NCI-H1105 treated with DMSO at 0.1 percent for 48 hours (cell line): ENCODE measurements at places on chromosomes 3 and 15.

DNA sequence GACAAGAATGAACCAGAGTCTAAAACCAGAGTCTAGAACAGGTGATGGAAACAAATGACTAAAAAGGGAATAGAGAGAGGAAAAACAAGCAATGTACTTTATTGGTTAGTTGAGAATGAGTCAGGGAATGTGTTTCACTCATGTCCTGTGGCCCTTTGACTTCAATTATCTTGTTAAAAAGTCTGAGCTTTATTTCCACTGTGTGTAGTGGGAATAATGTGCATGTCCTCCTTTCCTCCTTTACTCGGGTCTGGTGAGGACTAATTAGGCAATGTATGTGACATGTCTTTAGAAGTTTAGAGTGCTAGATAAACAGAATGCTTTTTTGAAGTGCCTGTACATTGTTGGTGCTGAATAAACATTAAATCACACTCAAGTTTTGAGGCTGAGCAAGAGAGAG is 21.3 kb downstream of the LSAMP start:
- DNase-seq = peak; percentile 68

DNA sequence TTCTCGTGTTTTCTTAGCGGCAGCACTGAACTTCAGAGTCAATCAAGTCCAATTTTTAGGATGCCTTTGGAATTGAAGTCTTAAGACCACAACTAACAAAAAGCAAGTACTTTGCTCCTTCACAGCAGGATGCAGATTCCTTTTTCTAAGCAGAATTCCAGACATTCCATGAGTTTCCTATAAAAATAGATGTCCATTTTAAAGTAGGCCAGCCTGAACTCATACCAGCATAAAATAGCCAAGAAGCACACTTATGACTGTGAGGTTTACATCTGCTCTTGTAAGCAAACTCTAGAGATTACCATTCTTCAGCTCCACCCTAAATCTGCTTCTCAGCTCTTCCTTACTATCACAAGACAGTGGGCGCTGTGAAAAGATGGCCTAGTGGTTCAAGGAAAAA is 85.8 kb downstream of the THBS1 start:
- DNase-seq = no peak

DNA sequence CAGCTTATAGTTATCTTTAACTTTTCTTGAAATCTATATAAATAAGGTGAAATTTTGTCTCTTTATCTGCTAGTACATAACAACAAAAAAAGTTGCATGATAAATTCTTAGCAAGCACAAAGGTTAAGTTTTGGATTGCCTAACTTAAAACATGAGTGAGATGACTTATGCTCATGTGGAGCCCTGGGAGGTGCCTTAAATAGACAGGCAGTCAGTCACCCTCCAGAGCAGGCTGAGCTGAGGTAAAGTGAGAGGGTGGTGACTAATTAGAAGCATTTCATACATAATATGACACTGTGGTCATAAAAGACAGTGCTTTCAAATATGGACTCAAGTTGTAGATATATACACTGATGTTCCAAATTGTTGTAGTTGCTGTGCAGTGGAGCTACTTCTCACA is 14.6 kb upstream of the MME start:
- no peak for DNase-seq

DNA sequence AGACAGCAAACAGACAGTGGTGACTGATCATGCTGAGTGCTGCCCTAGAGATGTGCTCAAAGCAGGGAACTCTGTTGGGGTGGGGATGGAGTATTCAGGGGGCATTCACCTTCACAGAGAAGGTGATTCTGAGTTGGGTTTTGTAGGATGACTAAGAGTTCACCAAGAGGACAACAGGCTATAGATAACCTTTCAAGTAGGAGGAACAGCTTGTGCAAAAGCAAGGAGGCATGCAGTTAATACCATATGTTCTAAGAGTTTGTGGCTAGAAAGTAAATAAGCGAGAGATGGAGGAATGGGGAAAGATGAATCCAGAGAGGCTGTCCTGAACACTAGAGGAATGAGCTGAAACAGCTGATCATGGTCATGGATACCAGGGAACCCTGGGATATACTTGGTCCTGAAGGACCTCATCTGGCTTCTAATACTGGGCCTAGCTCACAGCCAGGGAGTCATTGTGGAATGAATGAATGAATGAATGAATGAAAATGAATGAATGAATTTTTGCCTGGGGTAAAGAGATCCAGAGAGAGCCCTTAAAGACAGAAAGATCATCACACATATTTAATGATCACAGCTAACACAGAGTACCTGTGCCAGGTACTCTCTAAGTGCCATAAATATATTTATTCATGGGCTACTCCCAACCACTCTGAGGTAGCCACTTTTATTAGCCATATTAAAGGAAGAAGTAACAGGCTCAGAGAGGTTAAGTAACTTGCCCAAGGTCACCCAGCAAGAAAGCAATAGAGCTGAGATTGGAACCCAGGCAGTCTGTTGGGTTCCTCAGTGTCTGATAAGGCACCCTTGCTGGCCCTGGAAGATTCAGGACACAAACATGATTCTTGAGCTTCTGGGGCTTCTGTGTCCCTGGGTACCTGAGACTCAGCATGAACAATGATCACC is 22.0 kb downstream of the SMAD6 start:
- DNase-seq = no peak

GRCh38 chr3:64290161-64290560 is 64.9 kb upstream of the PRICKLE2 start:
- no peak for DNase-seq

DNA sequence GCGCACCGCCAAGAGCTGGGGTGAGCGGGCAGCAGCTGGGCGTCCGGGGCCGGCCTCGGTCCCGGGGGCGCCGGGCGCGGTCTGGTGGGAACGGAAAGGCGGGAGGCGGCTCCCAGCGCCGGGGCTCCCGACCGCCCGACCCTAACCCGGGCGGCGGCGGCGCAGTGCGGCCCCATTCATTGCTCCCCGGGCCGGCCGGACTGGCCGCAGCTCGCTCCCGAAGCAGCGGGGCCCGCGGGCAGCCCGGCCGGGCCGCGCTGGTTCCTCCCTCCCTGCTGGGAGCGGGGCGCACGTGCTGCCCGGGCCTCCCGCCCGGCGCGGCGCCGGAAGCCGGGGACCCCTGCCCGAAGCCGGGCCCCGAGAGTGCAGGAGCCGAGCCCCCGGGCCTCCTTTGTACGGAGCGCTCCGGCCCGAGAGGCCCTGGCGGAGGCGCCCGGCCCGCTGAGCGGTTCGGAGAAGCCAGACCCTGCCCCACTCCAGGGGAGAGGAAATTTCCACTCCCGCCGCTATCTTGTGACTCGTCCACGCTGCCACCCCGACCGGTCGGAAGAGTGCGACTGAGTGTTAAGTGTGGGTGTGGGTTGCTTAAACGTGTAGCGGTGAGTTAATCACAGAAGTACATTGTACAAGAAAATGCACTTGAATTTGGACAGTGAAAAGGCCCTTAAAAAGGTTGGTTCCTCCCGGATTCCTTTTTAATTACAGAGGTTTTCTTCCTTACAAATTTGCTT is 613 bp downstream of the ATP1B3 start:
- peak; percentile 41 for DNase-seq

DNA sequence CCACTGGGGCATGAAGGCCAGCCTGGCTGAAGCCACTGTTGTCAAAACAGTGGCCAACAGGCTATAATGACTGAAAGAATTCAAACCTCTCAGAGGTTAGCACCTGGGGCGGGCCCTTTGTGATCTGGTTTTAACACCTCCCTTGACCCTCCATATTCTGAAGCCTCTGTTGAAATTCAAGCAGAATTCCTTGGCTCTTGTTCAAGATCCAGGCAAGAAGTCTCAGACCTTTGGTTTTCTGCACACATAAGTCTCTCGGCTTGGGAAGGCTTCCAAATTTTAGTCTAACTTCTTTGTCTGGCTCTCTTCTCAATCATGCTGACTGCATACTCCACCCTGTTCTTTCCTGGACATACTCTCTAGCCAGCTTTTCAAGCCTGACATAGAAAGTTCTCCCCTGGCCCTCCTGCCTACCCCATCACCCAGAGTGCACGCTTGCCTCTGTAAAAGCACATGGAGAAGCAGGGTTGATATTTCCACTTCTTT is 144.5 kb downstream of the PDZRN3 start:
- DNase-seq = no peak

- DNase-seq = no peak
These were observed 230.8 kb downstream of the CLSTN2 start for GRCh38 chr3:140165781-140166180.

GRCh38 chr3:16929311-16929710 is 44.6 kb downstream of the PLCL2 start:
- no peak for DNase-seq

DNA sequence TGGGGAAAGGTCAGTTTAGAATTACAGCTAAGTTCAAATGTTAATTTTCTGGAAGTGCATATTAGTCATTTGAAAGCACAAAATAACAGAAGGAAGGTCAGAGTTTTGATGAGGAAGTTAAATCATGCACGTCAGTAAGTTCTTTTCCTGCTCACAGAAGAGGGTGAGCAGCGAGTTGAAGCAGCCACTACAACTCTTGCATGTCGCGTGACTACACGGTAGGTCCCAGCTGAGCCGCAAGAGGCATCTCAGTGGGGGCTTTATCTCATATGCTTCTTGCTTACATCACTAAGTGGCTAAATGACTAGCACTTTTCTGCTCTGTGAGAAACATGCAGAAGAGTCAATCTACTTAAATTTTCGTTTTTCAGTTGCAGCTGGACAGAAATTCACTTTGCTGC is 21.3 kb upstream of the SEC62 start:
- DNase-seq = no peak

DNA sequence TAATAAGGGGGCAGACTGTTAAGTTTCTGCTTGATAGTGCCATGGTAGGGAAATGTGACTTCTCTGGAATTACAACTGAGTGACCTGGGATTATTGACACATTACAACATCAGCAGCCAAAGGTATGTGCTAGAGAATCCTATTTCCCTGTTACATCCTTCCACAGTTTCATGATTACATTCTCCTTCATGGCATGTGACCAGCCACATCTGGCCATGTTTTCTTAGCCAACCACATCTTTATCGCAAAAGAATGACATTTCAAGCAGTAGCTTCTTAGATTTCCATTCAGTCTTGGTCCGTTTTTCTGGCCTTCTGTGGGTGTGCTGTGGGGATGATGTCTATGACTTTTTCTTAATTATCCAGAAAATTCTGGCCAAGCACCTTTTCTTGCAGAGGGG is 45.4 kb upstream of the CTDSPL start:
- DNase-seq = no peak

DNA sequence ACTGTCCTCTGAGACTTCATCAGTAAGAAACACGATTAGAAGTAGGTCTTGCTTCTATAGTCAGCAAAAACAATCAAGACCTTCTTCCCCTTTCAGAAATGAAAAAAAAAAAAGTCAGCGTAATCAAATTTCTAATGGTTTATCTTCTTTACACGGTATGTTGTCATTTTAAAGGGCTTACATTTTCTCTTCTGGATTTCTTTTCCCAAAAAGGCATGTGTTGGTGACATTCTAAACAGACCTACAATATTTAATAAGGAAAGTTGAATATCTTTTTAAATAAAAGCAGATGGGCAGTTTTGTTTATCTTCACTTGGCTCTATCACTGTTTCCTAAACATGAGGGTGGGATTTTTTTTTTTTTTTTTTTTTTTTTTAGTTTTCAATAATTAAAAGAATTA is 197.3 kb upstream of the ADAMTS9 start:
- no peak for DNase-seq

DNA sequence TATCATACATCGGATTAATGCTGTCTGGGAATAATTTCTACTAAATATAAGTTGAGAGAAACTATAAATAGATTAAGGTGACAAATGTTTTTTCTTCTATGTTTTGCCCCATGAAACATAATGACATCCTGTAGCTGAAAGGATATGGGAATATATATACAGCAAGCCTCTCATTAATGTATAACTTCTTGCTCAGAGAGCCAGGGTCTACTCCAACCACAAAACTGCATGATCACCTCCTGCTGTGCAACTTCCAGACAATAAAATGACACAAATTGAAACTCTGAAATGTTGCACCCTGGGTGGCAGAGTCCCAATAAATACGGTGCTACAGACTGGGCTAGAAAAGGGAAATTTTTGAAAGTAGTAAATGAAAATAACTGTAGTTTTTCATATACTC is 571.9 kb upstream of the CBLB start:
- no peak for DNase-seq

DNA sequence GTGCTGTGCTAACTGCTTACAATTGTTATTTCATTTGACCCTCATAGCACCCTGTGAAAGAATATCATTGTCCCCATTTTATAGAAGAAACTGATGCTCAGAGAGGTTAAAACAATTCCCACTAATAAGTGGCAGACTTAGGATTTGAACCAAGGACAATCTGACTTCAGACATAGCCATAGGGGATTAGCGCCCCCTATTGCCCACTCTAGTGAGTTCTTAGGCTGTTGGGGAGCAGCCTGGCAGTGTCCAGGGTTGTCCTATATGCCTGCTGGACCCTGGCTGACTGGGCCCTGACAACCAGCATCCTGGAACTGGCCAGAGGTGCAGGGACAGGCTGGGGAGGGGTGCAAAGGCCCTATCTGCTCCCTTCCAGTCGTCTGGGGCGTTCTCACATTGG is 15.4 kb downstream of the DPH3 start:
- DNase-seq = no peak

GRCh38 chr3:193788189-193788991 is 195.4 kb downstream of the OPA1 start:
- peak; percentile 72 for DNase-seq

- no peak for DNase-seq
These were observed 4.7 kb downstream of the CTXND1 start for GRCh38 chr15:80247320-80247719.

- peak; percentile 53 for DNase-seq
These were observed 2.2 kb downstream of the CHRNB4 start for GRCh38 chr15:78638658-78639314.

DNA sequence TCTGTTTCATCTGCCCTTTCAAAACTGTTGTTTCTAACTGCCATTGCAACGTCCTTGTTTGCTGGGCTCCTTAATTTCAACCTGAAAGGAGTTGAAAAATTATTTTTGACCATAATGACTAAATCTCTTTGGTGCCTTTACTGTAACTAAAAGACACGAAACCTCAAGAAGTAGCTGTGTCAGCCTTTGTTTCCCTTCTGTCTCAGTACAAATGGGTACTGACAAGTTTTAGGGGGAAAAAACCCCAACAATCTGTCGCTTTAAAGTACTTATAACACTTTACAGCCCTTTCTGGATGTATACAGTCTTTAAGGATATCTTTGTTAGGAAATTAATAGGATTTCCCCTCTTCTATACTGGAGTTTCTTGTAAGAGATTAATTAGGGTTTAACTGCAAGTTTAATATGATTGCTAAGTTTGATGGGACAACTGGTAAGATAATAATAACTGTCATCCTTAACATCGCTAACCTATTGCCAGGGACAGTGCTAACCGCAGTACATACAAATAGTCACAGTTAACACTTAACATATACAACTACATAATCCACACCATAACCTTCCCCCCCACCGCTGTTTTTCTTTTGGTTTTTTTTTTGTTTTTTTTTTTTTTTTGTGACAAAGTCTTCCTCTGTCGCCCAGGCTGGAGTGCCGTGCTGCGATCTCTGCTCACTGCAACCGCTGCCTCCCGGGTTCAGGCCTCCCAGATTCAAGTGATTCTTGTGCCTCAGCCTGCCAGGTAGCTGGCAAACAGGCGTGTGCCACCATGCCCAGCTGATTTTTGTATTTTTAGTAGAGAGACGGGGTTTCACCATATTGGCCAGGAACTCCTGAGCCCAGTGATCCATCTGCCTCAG is 1.7 kb downstream of the GXYLT2 start:
- DNase-seq = no peak
